ENCODE measurements at places on chromosomes 12 and 14.

DNA sequence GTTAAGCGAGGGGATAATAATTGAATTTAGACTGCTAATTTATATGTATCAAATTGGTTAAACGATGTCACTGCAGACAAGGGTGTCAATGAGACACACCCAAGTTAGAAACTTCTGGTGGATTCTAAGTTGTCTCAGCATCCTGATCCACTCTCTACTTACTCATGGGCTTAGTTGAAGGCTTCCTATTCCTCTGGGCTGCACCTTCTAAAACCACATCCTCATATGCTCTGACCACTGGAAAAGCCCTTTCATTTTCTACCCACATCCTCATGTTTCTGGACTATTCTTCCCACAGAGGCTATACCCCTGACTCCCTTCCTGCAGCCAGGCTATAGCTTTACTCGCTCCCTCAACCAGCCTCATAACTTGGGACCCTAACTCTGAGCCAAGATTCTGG, 493.8 kb downstream of the VRK1 start:
- no peak for DNase-seq

- DNase-seq, result no peak
Observed at GRCh38 chr12:32561931-32562341, 117.2 kb upstream of the DNM1L start.

DNA sequence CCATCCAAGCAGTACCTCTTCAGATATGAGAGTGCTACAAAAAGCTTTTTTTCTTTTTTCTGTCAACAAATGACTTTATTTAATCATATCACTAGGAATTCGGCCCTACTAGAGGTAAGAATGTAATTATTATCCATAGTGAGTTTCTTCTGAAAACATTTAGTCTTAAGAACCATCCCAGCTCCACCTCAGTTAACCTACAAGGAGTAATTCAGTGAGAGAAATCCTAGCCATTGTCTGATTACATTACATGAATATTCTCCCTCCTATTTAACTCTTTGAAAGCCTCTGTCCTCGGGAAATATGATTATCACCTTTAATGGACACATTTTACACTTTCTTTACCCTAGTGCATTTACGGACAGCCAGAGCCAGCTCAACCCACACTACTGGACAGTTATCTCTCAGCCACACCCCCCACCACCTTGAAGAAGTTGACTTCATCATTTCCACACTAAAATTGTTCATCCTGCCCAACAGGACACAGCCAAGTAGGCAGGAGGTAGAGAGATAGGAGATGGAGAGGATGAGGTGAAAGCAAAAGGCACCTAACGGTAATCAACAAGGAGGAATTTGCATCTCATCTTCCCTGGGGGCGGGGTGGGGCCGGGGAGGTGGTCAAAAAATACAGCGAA, 1.3 kb downstream of the PPFIA2 start:
- DNase-seq, result no peak

GRCh38 chr14:68157971-68158371, 338.4 kb downstream of the RAD51B start:
- DNase-seq, result no peak

- no peak for DNase-seq
Observed at GRCh38 chr12:96194576-96194889, 358 bp downstream of the ELK3 start.

DNA sequence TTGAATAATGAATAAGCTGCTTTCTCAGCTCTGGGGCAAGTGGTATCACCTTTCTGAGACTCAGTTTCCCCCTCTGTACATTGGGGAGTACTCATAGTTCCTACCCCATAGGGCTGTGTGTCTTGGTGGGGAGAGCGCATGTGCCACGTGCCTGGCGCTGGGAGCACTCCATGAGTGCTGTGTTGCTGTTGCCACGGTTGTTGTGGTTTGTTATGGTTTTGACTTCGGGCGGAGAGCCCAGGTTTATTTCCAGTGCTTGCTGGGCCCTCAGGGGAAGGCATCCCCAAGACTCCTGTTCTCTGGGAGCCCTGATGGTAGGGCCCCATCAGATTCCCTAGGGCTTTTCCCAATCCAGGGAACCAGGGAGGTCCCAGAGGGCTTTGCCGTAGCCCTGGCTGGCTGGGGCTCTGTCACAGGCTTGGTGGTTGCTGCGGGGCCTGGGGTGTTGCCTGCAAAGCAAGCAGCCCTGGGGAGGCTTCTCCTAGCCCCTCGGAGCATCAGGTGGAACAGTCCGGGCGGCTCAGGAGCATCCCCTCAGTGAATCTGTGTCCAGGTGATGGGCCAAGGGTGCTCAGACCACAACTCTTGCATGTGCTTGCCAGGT, 18.6 kb downstream of the SH2B3 start:
- no peak for DNase-seq

- DNase-seq, result peak; percentile 44
Observed at GRCh38 chr14:70808416-70809224, 693 bp downstream of the MAP3K9 start.

GRCh38 chr12:104741077-104741476, 217.0 kb downstream of the SLC41A2 start:
- no peak for DNase-seq

- no peak for DNase-seq
Observed at GRCh38 chr12:52617403-52617785, 965 bp downstream of the KRT73 start.

- no peak for DNase-seq
Observed at GRCh38 chr12:97142737-97143410, 235.8 kb downstream of the NEDD1 start.

DNA sequence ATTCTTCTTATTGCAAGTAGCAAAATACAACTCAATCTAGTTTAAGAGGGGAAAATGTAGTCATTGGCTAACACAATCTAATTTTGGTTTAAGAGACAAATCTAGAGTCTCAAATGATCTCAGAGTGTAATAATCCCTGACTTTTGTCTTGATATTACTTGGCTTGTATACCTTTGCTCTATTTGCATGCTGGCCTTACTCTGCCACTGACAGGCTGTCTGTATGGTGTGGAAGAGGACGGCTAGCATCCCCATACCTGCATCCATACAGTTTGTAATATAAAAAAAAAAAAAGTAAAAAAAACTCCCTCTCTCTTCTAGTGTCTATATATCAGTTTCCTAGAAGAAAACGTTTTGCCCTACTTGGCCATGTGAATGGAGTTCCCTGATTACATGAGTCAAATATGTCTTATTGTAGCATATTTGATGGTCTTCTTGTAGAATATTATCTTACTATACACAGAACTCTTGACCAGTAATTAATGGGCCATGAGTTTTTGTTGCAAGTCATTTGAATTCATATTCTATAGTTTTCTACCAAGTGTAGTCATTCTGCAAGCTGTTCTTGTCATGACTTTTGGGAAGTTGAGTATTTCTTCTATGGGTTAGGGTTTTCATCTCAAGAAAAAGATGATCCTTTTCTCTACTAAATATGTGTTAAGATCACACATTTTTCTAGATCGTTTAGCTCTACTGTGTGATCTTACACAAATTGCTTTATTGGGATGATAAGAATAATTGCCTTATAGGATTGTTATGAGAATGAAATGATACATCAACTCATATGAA, 8.2 kb downstream of the HIF1A start:
- DNase-seq, result no peak

DNA sequence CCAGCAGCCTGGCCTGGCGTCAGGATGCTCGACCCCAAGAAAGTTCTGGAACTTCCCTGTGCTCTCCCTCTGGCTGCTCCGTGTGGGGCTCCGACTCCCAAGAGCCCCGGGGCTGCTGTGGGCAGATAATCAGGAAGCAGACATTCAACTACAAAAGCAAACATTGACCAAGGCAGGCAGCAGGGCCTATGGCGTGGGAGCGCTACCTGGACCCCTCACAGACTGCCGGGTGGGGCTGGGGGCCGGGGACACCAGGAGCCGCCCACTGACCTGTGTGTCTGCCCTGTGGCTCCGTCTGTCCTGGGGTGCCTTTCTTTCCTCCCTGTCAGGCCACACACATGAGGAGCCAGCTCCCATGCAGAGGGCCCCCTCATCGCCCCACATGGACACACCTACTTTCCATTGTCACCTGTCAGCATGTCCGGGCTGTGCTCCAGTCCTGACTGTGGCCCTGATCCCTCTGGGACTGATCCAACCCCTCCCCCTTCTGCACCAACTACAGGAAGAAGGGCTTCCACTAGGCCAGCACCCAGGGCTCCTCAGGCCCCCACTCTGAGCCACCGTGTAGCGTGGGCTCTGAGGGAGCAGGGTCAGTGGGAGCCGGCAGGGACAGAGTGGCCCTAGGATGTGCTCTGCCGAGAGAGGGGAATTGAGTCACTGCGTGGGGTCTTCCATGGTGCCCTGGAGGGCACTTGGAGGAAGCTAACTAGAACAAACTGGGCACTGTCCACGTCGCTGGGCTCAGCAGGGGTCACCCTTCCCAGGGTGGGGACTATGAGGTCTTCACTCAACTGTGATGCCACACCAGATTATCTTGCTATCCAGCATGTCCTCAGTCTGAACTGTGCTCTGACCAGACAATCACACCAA, 215.4 kb upstream of the C14orf180 start:
- DNase-seq, result no peak

DNA sequence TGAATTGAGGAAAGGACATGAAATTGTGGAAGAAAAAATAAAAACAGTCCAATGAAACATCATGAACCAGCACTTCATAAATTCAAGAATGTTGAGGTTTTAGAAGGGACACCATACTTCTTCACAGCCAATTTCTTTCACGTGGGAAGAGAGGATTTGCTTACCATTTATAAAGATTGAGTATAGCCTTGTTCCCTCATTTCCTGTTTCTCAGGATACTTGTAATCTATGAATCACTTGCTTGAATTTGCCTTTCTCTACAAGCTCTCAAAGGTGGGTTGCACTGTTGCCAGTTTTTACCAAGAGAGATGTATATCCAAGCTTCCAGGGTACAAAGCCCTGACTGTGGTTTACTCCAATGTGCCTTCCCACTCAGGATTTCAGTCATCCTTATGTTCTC, 116.1 kb downstream of the DUSP6 start:
- no peak for DNase-seq

GRCh38 chr14:47044841-47045240, 393.3 kb upstream of the RPL10L start:
- DNase-seq, result no peak
